ENCODE measurements at places on chromosomes 3 and 15.

GRCh38 chr15:62240121-62241096 lies 75.3 kb upstream of the C2CD4B start:
- no peak for DNase-seq

GRCh38 chr15:57236561-57237300 lies 139.6 kb upstream of the CGNL1 start:
- DNase-seq: no peak

DNA sequence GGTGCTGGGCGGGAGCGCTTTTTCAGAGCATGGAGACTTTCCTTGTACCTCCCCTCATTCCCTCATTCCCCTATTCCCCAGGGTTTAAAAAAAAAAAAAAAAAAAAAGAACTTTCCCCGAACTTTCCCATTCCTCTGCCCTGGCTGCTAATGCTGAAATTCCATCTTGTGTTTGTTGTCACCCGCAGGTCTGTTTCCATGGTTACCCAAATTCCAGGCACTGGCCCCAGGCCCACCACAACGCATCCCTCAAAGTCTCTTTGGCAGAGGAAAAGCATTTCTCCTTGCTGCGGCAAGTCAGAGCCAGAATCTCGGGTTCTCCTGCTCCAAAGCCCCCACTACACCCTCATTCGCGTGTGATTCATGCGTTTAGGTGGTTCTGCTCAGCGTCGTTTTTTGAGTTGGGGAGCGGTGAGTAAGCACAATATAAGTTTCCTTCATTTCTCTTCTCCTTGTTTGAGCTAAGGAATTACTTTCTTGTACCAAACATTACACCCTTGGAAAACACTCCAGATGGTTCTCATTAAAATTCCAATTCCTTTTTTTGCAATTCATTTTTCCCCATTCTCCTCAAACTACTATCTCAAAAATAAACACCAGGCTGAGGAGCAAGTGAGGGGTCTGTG lies 21.6 kb downstream of the ANAPC13 start:
- no peak for DNase-seq

DNA sequence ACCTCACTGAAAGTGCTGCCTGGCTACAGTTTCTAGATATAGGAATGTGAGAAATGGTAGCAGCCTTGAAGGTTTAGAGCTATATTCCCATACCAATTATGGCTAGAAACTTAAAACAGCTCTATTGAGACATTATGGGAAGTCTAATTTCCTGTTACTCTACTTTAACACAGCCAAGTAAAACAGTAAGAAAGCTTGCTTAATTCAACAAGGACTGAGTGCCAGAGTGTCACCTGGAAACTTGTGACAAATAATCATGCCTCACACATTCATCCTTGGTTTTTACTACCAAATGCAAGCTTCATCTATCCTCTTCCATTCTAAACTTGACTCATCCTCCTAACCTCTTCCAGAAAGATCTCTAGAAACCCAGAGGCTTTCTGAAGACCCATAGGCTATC lies 41.7 kb downstream of the UBE3A start:
- no peak for DNase-seq

DNA sequence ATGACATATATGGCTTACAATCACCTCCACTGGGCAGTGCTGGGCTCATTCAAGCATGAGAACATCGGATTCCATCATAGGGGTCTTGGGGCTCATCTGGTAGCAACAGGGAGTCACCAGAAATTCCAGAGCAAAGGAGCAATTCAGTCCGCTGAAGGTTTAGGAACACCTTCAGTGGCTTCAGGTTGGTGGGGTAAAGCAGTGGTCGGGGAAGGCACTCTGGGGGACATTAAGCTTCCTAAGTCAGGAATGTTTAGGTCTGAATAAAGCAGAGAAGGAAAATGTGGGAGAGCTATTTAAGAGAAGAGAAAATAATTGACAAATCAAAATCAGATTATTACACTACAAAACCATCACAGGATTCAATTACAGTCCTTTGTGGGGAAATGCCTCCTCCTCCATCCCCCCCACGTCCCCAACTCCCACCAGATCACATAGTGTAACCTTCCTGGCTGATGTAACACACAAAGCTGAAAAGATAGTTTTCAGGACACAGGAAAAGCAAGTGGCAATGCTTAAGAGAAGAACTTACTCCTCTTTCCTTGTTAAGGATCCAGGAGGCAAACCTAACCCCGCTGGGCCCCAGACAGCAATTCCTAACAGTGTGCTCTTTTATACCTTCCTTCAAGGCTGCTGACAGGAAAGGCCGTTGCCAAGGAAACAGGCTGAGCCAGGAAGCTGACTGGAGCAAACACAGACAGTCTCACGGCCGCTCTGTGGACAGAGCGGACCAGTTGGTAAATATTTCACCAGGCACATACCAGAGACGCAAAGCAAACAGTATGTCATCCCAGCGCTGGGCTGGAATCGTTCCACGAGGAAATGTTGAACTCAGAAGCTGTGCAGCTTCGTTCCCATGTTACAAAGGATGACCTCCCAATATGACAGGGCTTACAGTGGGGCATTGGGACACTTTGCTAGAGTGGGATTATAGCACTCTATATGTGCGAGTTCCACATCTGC lies 57.5 kb upstream of the LMCD1 start:
- no peak for DNase-seq

GRCh38 chr3:127457094-127457475 lies 133.4 kb downstream of the TPRA1 start:
- no peak for DNase-seq

DNA sequence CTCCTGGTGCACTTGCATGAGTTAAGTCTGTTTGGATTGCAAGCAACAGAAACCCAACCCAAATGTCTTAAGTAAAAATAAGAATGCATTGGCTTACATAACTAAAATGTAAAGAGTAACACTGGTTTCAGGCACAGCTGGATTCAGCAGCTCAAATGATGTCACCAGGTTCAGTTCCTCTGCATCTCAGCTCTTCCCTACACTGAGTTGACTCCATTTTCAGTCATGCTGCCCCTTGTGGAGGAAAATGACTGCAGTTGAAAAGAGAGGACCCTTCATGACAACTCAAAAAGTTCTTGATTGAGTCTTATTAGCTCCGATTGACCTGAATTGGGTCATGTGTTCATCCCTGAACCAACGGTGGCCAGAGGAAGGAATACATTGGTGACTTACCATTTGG lies 138.5 kb upstream of the ABI3BP start:
- DNase-seq: no peak

- no peak for DNase-seq
Measured at GRCh38 chr15:35061161-35061824, 23.8 kb downstream of the NANOGP8 start.

GRCh38 chr3:120274739-120275167 lies 10.3 kb downstream of the GPR156 start:
- no peak for DNase-seq

- DNase-seq: no peak
Measured at GRCh38 chr3:150721285-150722130, 17.8 kb upstream of the ERICH6 start.

DNA sequence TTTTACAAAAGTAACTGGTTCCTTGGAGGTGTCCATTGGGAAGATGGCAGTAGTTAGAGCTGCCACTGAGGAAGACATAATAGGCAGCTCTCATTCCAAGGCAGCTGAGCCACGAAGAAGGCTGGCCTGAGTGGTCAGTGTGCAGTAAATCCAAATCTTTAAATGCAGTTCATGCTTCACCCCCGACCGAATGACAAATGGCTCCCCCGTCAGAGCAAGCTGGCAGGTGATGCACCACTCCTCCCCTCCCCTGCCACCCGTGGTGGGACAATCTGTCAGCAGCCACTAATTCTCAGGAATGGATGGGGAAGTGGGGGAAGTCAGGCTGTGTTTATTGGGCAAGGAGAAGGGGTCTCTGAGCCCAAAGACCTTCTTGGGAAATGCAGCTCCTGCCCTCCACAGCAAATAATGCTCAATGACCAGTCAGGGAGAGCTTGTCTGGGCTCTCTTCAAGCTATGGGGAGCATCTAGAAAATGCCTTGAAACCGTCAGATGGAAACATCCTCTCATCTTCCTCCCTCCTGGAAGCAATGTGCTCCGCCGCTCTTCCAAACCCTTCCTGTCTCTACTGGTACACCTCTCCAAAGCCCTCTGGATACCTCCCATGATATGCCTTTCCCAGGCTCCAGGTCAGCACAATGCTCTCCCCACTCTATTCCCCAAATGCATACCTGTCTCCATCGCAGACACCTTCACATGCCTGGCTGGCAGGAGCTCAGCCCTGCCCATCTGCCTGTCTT lies 65.4 kb downstream of the LIPC start:
- DNase-seq: no peak

GRCh38 chr3:57968501-57968900 lies 39.7 kb upstream of the FLNB start:
- no peak for DNase-seq

- DNase-seq: no peak
Measured at GRCh38 chr3:133709139-133709750, 36.9 kb upstream of the TF start.

DNA sequence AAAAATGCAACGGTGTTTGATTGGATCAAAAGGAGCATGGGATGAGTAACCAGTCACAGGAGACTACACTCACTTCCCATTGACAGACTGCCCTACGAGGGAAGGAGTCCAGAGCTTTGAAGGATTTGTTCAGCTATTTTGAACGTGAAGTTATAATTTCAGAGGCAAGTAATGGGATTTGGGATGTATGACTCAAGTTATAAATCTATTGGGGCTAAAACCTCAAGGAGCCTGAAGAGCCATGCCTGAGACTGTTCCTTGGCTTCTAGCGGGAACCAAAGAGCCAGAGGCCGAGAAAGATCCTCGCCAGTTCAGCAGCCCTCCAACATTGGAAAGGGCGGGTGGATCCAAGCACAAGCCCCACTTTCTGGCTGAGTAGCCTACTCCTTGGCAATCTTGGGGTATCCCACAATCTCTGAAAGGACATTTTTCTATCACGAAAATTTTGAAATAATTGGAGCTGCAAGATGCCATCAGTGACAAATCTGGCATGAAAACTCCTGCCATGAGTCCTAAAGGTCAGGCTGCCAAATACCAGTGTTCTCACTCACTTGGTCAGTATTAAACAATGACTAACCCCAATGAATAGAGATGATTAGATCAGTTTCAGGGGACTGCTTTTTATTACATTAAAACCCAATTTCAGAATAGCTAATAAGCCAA lies 48.6 kb upstream of the SLCO2A1 start:
- no peak for DNase-seq

DNA sequence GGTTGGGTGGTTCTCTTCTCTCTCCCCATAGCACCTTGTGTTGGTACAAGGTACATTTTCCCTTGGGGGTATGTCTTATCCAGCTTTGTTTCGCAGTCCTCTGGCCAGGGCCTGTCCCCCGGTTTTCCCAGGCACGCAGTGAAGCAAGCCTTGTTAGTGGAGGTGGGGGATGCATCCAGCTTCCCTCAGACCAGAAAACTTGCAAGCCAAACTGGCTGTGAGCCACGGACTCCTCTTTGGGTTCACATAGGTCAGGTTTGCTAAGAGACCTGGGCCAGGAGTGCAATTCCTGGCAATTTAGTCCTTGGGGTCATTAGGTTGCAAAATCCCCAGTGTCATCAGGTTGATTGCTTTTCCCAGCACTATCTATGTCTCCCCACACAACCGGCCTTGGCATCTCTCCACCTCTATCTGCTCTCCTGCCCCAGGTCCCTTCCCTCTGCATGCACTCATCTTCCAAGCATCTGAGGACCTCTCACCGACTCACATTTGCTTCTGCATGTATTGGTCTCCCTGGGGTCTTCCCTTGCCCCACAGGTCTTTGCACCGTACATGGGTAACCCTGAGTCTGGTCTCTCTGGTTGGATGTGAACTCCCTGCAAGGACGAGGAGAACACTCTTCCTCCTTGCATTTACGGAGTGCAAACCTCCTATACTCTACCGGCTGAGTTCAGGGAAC lies 34.2 kb downstream of the BCL2L10 start:
- no peak for DNase-seq

- no peak for DNase-seq
Measured at GRCh38 chr3:187615630-187616029, 54.6 kb downstream of the SST start.

DNA sequence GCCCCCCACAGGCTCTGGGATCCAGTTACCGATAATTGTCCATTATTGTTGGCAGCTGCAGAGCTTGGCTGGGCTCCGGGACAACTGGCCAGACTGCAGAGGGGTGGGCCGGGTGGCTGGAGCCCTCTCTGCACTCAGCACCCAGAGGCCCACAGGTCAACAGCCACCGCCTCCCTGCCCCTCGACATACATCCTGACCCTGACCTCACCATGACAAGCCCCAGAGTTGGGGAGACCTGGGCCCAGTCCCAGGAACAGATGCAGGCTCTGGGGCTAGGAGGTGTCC lies 22.4 kb downstream of the PTH1R start:
- no peak for DNase-seq

DNA sequence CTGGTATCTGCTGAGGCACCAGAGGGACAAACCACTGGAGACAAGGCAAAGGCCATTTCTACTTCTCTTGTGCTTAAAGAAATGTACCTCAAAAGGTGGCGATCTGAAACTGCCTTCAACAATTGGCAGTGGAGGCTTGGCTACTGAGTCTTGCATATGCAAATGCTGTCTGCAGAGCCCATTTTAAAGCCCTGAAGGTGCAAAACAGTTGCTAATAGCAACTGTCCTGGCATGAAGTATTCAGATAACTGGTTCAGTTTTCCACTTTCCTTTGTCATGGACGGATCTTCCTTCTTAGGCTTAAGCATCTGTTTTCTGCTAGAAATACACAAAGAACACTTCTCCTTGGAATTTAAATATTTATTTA lies 71.4 kb upstream of the PSMD6 start:
- DNase-seq: no peak

DNA sequence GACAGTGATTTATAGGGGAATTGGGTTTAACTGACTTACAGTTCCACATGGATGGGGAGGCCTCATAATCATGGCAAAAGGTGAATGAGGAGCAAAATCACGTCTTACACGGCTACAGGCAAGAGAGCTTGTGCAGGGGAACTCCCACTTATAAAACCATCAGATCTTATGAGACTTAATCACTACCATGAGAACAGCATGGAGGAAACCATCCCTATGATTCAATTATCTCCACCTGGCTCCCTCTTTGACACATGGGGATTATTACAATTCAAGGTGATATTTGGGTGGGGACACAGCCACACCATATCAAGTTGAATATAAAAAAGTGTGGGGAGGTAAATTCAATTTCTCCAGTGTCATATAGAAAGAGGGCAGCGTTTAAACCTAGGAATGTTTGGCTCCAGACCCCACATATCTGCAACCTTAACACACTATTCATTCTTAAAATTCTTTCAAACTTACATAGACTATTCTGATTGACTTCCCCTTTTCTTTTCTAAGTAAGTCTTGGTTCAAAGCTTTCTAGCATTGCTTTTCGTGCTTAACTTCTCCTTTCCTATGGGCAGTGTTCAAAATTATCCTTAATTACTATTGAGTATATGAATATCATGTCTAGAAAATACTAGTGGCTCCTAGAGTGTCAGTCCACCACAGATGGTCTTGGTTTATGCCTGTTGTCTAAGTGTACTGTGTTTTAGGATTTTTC lies 446.7 kb upstream of the GBE1 start:
- no peak for DNase-seq

DNA sequence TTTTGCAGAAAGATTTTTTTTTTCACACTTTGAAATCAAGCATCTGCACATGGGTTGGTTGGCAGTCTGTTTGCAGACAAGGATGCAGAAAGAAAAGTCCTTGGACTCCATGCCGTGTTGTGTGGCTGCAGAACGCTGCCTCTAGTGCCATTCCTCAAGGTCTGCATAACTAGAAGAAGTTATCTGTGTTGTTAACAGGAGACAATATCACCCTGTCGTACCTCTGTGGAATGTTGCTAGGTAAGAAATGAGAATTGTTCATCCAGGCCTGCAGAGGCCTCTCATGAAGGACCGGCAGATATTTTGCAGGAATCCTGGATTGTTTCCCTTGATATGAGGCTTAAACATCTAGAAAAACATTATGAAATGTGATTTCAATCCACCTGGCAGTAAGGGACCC lies 58.5 kb upstream of the PPARG start:
- DNase-seq: no peak

GRCh38 chr15:29844290-29844903 lies 22.1 kb upstream of the TJP1 start:
- no peak for DNase-seq

All from activated CD4-positive, CD25-positive, alpha-beta regulatory T cell (primary cell).